ENCODE measurements at places on chromosomes 12 and 14. TPM values are rescaled to one million over a fixed set of nuclear protein-coding genes. Genes with fewer than 3 reads are reported as not detected.

DNA sequence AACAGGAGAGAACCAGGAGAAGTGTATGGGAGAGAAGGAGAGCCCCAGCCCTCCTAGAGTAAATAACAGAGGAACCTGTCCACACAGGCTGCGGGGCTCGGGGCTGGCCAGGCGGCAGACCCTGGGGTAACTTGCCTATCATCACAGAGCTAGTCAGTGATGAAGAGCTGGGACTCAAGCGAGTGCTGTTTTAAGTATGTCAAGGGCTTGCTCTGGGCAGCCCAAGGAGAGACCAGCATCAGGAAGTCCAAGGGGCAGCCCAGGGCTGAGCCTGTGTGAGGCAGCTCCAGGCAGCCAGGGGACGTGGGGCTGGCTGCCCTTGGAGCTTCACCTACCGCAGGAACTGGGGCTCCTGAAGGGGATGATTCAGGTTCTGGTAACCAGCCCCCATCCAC is 10.0 kb downstream of the VWF start:
- no peaks in the 10 kb centered on the region for H3K27me3 ChIP-seq
- H3K4me3 ChIP-seq = no peak overlapping the region
- H3K27ac ChIP-seq = no peak overlapping the region
- no peaks in the 10 kb centered on the region for H3K36me3 ChIP-seq
- no peak for DNase-seq

- no peak overlapping the region for H3K4me3 ChIP-seq
- no peak overlapping the region for H3K27ac ChIP-seq
- no peak for DNase-seq
- no peaks in the 10 kb centered on the region for H3K27me3 ChIP-seq
Observed at GRCh38 chr14:91067186-91067585, 6.7 kb upstream of the RPS6KA5 start.

GRCh38 chr14:71621980-71622605 is 310.1 kb upstream of the RGS6 start:
- no peak overlapping the region for H3K27ac ChIP-seq
- no peak overlapping the region for H3K4me3 ChIP-seq
- no peaks in the 10 kb centered on the region for H3K27me3 ChIP-seq
- H3K36me3 ChIP-seq = peaks cover 4% of the 10 kb centered on the region
- DNase-seq = no peak

DNA sequence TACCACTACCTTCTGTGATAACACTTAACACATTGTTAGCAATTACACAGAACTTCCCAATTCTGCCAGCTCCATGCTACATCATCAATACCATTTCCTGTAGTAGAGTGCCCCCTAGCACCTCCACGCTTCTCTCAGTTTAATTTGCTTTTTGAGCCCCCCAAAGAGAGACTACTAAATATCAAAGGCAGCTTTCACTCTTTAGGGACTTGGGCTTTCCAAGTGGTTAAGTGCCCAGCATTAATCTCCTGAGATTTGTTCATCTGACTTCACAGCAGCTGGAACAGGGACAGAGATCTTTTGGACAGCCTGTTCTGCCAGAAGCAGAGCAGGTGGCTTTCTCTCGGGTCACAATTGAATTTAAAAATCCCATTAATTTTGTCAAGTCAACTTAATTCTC is 954.9 kb downstream of the DIO2 start:
- no peaks in the 10 kb centered on the region for H3K27me3 ChIP-seq
- no peaks in the 10 kb centered on the region for H3K4me1 ChIP-seq
- H3K4me3 ChIP-seq = no peak overlapping the region
- H3K36me3 ChIP-seq = no peaks in the 10 kb centered on the region
- DNase-seq = no peak

The RPL10L gene
- total RNA-seq = not detected

The EXOC5 gene
- total RNA-seq = 75.1 TPM

DNA sequence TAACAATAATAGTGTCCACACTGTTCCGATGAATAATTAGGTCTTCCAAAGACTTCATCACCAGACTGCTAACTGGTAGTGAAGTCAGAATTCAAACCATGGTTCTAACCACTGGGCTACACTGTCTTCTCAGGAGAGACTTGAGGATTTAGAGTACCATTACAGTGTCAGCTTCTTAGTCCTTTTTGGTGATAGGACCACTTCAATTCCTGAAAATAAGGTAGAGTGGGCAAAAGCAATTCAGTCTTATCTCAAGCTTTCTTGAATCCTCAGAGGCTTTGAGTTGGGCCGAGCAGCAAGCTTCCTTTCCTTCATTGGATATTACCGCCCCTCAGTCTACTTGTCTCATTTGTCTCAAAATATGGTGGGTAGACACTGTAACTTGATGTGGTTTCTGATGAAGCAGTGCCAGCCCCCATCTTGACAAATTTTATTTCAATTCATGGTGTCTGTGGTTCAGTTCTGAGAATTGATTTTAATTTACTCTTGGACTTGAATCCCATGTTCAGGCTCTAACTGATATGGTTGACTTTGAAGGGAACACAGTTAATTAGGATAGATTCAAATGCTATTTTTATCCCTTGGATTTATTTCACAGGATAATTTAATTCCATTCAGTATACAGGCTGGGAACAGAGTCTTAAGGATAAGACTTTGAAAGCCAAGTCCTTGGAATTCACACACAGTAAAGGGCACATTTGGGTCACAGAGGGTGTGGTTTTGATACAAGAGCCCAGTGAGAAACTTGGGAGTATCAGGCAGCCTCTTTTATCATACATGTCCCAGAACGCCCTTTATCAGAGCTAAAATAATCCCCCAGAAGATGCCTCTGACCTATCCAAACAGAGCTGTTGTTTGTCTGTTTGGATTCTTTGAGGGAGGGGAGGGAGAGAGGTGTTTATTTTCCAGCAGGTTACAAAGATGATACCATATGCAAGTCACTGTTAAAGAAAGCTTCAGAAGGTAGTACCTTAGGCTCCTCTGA is 167.3 kb downstream of the PRKCH start:
- H3K36me3 ChIP-seq = no peaks in the 10 kb centered on the region

DNA sequence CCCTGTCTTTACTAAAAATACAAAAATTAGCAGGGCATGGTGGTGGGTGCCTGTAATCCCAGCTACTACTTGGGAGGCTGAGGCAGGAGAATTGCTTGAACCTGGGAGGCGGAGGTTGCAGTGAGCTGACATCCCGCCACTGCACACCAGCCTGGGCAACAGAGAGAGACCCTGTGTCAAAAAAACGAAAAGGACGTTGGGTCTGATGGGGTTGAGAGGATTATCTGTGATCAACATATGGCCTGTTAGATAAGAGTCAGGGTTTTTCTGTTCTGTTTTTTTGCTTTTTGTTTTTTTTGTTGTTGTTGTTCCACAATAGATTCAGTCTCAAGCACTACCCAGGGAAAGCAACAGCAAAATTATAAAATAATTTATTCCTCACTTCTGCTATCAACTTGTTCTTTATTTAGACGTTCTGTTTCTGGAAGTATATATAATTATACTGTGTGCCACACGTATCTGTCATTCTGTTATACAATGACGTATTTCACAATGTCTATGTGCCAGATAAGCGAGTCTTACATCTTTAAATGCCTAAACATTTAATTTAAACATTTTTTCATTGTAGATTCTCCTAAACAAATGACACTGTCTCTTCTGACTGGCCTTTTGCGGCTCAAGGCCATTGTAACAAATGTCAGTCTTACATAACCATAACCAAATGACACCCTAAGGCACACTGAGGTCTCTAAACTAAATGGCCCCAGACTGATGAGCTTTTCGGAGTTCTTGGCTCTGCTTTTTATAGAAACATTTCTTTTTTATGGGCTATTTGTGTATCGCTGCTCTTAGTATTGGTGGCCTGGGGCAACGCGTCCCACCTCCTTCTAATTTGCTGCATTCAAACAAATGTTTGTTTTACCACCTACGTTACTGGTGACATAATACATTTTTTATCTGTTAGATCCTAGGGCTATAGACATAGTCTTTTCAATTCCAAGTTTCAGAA is 7.2 kb upstream of the P2RX4 start:
- no peaks in the 10 kb centered on the region for H3K4me1 ChIP-seq
- no peak overlapping the region for H3K4me3 ChIP-seq
- no peaks in the 10 kb centered on the region for H3K36me3 ChIP-seq
- no peak overlapping the region for H3K27ac ChIP-seq

DNA sequence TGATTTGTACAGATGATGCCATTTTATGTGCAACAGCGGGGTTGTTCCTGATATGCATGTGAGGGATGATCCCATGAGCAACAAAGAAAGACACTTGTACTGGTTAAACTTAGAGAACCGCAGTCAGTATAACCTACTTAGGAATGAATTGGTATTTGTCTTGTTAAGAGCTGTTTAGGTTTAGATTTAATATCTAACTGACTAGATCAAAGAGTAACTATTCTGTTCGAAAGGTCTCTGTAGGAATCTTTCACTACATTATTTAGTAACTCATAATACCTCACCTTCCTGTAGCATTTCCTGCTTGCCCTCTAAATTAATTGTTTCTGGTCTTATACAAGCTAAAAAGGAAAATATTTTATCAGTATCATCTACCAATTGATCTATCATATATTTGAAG is 350.4 kb downstream of the TRHDE start:
- H3K36me3 ChIP-seq = no peaks in the 10 kb centered on the region
- H3K27ac ChIP-seq = no peak overlapping the region
- no peak overlapping the region for H3K4me3 ChIP-seq
- H3K4me1 ChIP-seq = no peaks in the 10 kb centered on the region

The TCTN1 gene
- total RNA-seq = 40.3 TPM

The MBD6 gene
- 77.4 TPM for total RNA-seq

- no peaks in the 10 kb centered on the region for H3K27me3 ChIP-seq
- H3K4me1 ChIP-seq = no peaks in the 10 kb centered on the region
- no peak overlapping the region for H3K27ac ChIP-seq
- no peaks in the 10 kb centered on the region for H3K36me3 ChIP-seq
Observed at GRCh38 chr12:110451263-110451662, 1.1 kb upstream of the ARPC3 start.

- H3K36me3 ChIP-seq = no peaks in the 10 kb centered on the region
- no peaks in the 10 kb centered on the region for H3K4me1 ChIP-seq
- DNase-seq = no peak
- no peaks in the 10 kb centered on the region for H3K27me3 ChIP-seq
- no peak overlapping the region for H3K27ac ChIP-seq
Observed at GRCh38 chr12:54475537-54475936, 2.1 kb upstream of the GTSF1 start.

DNA sequence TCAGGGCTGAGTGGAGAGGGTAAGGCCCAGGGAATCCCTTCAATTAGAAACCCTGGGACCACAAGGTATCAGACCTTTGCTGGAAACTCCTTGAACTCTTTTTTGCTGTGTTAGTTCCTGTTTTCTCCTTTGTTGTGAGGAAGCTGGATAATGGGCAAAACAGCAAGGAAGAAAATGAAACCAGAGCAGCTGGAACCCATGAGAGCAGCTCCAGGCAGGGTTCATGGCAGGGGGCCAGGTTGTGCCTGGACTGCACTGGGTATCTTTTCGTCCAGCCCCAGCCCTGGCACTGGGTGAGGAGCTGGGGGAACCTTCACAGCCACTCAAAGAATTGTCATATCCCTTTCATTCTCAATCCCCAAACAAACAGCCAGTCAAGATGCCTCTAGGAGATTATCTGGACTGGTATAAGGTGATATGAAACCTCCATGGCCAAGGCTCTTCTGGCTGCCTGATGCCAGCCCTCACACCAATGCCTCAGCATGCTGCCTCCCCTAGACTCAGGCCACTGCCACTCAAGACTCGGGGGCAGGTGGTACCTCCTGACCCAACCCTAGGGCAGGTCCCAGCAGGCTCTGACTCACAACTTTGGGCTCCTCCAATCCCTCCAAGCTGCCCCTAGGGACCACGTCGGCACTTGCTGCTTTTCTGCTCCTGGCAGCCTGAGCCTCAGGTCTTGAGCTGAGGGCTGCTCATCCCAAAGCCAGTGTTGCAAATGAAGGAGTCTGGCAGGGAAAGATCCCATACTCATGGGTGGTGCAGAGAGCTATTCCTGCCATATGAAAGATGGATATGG is 16.5 kb downstream of the FAM186B start:
- H3K36me3 ChIP-seq = no peaks in the 10 kb centered on the region
- H3K4me1 ChIP-seq = no peaks in the 10 kb centered on the region
- H3K27me3 ChIP-seq = no peaks in the 10 kb centered on the region
- no peak overlapping the region for H3K4me3 ChIP-seq
- no peak for DNase-seq

DNA sequence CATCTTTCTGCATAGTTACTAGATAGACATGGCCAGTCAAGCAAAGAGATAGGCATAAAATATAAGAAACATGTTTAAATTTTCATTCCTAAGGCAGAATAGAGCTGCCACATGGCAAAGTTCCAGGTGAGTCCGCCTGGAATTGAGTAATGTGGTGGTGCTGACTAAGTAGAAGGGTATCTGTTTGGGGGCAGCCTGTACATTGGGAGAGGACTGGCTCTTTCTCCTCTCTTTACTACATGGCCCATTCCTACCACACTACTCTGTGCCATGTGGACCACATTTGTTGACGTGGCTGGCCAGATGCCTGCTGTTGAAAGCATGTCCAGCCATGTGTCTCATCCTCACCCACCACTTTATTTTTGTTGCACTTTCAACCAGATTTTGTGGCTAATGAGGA is 354.0 kb downstream of the ETNK1 start:
- H3K27ac ChIP-seq = no peak overlapping the region
- no peaks in the 10 kb centered on the region for H3K4me1 ChIP-seq
- DNase-seq = no peak
- H3K4me3 ChIP-seq = no peak overlapping the region
- H3K27me3 ChIP-seq = no peaks in the 10 kb centered on the region

DNA sequence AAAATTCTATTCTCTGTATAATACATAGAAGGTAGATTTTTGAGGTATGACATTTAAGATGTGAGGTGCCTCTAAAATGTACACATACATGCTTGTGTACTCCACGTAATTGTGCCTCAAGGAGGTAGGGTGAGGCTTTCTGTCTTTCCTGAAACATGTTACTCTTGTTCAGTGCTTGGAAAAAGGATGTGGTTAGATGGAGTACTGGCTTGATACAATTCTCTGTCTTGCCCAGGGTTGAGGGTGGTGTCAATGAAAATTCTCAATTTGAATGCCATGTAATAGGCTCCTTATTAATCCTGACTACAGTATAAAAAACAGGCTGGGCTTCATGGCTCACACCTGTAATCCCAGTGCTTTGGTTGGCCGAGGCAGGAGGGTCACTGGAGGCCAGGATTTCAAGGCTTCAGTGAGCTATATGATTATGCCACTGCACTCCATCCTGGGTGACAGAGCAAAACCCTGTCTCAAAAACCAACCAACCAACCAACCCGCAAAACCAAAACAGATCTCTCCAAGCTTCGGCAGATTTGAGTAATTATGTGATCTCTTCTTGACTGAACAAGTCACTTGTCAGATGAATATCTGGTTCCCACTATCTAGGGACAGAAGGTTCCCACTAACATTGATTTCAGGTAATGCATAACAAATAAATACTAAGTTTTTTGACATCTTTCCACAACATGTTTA is 41.6 kb downstream of the RCOR1 start:
- H3K4me3 ChIP-seq = no peak overlapping the region
- H3K4me1 ChIP-seq = no peaks in the 10 kb centered on the region
- H3K27ac ChIP-seq = no peak overlapping the region
- H3K36me3 ChIP-seq = no peaks in the 10 kb centered on the region
- no peak for DNase-seq

The ACOT6 gene
- total RNA-seq = not detected

All from aorta (tissue), 5 donors.